ENCODE measurements at places on chromosomes 3 and 15.

DNA sequence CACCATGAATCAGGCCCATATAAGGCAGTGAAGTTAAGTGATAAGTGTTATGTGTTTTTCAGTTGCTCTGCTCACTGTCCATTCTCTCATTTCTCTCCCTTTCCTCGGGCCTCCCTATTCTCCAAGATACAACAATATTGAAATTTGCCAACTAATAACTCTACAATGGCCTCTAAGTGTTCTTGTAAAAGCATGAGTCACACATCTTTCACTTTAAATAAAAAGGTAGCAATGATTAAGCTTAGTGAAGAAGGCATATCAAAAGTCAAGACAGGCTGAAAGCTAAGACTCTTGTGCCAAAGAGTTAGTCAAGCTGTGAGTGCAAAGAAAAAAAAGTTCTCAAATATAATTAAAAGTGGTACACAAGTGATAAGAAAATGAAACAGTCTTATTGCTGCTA, 675.4 kb downstream of the OTOL1 start:
- no peak for DNase-seq

DNA sequence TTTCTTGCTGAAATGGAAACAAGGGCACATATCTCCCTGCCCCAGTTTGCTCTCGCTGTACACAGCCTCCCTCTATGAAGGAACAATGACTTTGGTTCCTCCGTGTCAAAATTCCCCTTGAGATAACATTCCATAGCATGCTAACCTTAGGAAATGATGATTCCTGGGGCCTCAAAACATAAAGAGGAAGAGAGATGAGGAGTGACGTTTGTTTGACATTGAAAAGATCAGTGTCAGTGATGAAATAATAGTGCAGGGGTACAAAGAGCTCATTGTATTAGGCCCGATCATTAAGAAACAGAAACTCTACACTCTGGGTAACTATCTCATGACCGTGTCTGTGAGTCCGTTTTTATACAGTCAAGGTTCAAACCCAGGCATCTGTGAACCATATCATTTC, 55.2 kb downstream of the ARNT2 start:
- DNase-seq: no peak

- no peak for DNase-seq
These were observed 80.7 kb upstream of the GSK3B start for GRCh38 chr3:120174811-120175539.

DNA sequence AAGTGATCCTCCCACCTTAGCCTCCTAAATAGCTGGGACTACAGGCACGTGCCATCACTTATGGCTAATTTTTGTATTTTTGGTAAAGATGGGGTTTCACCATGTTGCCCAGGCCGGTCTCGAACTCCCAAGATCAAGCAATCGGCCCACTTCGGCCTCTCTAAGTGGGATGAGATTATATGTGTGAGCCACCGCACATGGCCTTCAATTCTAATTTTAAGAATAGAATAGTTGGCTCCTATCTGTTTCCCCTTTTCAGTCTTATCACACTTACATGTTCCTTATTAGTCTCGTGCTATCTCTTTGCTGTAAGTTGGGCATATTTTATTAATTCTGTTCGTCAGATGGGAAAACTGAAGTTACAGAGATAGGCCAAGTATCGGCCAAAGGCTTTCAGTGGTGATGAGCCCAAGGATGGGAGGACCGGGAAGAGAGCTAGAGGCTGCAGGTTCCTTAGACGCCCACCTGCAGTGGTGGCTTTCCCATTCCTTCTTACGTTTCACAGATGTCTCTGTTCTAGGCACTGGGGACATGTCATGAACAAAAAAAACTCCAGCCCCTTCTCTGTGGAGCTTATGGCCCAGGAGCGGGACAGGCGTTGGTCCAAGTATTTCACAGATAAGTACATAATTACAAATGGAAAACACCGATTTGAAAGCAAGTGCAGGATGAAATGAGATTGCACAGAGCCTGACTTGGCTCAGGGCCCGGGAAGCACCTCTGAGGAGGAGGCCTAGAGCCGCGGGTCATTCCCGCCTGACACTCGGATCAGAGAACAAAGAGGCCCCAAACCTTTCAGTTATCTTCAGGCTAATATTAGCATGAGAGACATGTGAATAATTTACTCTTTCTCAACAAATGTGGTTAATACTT, 91.1 kb upstream of the KLF13 start:
- DNase-seq: no peak

GRCh38 chr3:81080608-81081007, 680.8 kb downstream of the GBE1 start:
- no peak for DNase-seq

DNA sequence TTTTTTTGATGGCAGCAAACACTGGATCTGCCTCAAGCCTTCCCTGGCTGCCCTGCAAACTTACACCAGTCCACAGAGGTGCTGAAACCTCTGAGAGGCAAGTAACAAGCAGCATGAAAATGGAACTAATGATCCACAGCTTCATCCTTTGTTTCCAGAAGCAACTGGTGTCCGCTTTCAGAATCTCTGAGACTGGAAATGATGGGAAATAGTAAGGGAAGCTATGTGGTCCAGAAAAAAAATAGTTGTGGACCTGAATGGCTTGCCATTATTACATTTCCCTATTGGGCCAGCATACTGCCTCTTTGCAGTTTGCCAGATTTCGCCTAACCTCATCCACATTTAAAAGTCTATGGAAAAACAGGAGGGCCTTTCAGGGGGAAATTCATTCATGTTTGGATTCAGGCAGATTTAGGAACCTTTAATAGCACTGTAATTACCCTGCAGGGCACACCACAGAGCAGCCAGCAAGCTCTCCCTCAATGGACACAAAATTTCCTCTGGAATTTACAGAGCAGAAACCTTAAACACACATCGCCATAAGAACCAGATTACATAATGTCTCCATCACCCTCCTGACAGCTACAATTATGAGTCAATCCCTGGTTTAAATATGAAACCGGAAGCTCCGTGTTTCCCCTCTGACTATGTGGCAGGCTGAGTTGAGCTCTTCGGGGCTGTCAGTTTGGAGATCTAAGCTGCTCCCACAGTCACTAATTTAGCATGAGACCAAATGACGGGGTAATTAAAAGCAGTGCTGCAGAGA, 134.4 kb downstream of the TMCO5A start:
- no peak for DNase-seq

DNA sequence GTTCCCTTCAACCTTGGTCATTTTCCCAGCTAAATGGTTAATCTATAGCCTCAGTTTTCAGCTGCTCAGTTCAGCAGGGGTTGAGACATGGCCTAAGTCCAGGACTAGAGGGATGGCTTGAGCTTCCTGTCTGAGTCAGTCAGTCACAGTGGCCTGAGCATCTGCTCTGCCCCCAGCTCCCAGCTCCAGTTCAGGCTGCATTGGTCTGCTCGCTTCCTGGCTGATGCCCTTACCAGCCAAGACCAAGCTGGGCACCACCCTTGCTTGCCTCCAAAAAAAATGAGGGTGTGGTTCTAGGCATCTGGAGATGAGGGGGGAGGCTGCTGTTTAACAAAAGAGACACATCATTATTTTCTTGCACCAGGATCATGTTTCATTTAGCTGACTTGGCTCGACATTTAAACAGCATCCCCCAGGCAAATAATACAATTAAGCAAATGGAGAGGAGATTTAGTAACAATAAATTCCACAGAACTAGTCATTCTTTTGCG, 70.7 kb downstream of the WNT5A start:
- no peak for DNase-seq

DNA sequence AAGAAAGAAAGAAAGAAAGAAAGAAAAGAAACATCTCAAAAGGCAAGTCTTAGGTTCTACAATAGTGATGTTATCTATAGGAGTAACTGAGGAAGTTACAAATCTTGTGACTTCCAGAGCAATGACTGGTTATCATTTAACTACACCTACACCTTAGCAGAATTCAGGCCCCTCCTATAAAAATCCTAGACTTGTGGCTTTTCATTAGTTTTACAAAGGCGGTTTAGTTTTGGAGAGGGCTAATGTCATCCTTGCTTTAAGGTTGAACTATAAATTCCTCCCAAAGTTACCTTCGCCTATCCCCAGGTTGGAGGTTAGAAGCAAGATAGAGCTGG, 4.1 kb upstream of the SCAP start:
- DNase-seq: no peak

GRCh38 chr3:143856252-143856970, 8.1 kb upstream of the SLC9A9 start:
- no peak for DNase-seq

DNA sequence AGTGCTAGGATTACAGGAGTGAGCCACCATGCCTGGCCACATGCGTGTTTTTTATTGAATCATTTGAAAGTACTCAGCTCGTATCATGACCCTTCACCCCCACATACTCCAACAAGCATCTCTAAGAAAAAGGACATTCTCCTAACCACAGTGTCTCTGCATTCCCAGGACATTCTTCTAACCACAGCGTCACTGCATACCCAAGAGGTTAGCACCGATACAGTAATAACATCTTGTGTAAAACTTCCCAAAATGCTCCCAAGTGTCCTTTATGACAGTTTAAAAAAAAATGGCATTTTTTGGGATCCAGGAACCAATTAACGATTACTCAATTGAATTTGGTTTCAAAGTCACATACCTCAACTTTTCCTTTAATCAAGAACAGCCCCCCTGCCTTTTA, 39.6 kb downstream of the FLNB start:
- DNase-seq: no peak

DNA sequence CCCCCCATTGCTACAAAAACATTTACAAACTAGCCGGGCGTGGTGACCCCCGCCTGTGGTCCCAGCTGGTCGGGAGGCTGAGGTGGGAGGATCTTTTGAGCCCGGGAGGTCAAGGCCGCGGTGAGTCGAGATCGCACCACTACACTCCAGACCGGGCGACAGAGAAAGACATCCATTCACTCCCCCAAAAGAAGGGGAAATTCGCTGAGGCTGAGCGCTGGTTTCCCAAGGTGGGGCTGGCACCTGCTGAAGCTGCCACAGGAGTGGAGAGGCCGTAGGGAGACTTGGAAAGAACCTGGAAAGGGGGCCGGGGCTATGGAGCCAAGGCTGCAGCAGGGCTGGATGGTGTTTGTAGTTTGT, 732 bp upstream of the CRTC3 start:
- DNase-seq: no peak

GRCh38 chr15:67076147-67076843, 10.9 kb downstream of the SMAD3 start:
- no peak for DNase-seq

DNA sequence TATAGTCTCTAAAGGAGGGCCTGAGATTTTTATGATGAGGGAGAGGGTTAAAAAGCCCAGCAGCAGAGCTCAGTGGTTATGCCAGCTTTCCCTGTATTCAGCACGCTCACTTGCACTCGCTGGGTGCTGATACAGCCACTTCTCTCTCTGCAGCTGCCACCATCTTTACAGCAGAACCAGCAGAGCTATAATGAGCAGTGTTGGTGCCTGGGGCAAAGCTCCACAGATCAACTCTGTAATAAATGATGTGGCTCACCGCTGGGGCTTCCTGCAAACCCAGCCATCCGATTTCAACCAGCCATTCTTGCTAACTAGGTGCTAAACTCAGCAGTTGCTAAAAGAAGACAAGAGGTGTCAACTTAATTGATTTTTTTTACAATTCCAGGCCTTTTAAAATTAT, 48.0 kb downstream of the ARNT2 start:
- DNase-seq: no peak

DNA sequence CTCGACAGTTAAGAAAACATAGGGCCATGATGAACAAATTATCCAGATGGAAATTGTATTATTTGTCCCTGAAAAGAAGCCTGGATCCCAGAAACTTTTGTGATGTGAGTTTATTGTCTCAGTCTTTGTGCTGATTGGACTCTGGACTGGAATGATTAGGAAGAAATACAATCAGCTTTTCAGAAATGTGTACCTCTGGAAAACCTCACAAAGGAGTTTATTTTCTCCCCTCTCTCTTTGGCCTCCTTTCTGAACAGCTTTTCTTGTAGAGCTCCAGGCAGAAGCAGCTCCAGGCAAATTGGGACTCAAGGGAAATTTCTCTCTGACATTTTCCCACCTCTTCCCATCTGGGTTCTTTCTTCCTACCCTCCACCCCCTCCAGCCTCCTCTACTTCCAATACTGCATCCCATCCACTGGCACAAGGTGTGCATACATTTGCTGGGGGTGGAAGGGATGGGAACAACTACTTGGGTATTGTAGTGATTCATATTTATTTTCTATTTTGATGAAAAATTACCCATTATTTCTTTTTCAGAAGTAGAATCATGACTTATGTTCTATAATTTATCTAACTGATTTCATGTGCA, 119.7 kb downstream of the CD47 start:
- DNase-seq: no peak

GRCh38 chr3:63961891-63962290, 49.7 kb upstream of the SCAANT1 start:
- DNase-seq: no peak

DNA sequence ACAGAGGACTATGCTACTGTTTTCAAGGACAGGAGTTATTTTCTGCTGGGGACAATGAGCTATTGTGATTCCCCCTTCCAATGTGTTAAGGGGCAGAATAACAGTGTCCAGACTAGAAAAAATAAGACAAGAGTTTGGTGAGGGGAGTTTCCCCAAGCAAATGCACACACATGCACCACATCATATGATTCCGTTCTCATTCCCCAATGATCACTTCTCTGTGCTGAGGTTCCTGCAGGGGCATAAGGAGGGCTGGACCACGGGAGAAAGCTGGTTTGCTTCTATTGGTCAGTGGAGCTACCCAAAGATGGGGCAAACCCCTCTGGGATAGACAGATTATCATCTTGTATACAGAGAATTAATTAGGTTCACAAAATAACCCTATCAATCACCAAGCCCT, 80.6 kb downstream of the RBPMS2 start:
- DNase-seq: no peak

- DNase-seq: no peak
These were observed 636.4 kb upstream of the DPPA4 start for GRCh38 chr3:109973733-109974132.

- no peak for DNase-seq
These were observed 19.9 kb downstream of the GOLM2 start for GRCh38 chr15:44308415-44308814.
